ENCODE measurements at places on chromosomes 7 and 10.

DNA sequence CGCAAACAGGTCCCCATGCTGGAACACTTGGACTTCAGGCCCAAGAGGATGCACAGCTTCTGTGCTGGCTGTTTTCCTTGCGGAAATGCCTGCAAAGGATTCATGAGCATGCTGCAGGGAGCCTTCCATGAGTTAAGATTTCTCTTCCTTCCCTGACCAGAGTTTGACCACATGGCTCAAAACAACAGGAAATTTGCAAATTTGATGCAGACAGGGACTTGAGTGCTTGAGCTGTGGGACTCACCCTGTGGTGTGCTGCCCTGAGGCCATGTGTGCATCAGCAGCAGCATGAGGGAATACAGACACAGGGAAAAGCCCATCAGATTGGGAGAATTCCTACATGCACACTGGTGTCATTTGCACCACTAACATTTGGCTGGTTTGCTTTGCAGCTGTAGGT, 195.4 kb downstream of the CDC14C start:
- no peak overlapping the region for H3K27ac ChIP-seq
- no peaks in the 10 kb centered on the region for H3K36me3 ChIP-seq
- no peaks in the 10 kb centered on the region for H3K27me3 ChIP-seq
- no peaks in the 10 kb centered on the region for H3K4me1 ChIP-seq
- DNase-seq: no peak
- no peak overlapping the region for H3K4me3 ChIP-seq

- peaks cover 2% of the 10 kb centered on the region for H3K4me1 ChIP-seq
- H3K27ac ChIP-seq: no peak overlapping the region
- DNase-seq: no peak
- H3K36me3 ChIP-seq: no peaks in the 10 kb centered on the region
These were observed 17.4 kb upstream of the BAIAP2L1 start for GRCh38 chr7:98418271-98418635.

- no peak overlapping the region for H3K27ac ChIP-seq
- H3K4me3 ChIP-seq: no peak overlapping the region
- peaks cover 3% of the 10 kb centered on the region for H3K27me3 ChIP-seq
- no peaks in the 10 kb centered on the region for H3K36me3 ChIP-seq
- H3K4me1 ChIP-seq: peaks cover 13% of the 10 kb centered on the region
These were observed 187.9 kb downstream of the ZNF365 start for GRCh38 chr10:62562101-62562500.

DNA sequence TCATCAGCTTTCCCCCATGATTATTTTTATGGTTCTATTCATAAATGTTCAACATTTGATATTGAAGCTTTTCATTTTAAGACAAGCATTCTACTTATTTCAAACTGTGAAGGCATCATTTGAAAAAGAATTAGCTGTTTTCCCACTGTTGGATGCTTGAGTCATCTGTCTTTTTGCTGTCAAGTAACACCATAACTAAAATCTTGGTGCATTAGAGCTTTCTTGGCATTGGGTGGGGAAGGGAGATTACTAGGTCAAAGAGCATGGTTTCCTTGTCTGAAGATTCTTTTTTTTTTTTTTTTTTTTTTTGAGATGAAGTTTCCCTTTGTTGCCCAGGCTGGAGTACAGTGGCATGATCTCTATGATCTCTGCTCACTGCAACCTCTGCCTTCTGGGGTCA, 68.5 kb downstream of the CTBP2 start:
- H3K4me3 ChIP-seq: no peak overlapping the region
- no peak for DNase-seq
- no peaks in the 10 kb centered on the region for H3K36me3 ChIP-seq
- no peak overlapping the region for H3K27ac ChIP-seq

- no peak for DNase-seq
- peaks cover 31% of the 10 kb centered on the region for H3K27me3 ChIP-seq
- no peak overlapping the region for H3K4me3 ChIP-seq
- H3K36me3 ChIP-seq: no peaks in the 10 kb centered on the region
These were observed 46.3 kb downstream of the LBX1 start for GRCh38 chr10:101182936-101183335.

GRCh38 chr7:128860158-128861073, 2.2 kb upstream of the ATP6V1F start:
- DNase-seq: no peak
- H3K4me1 ChIP-seq: peaks cover 26% of the 10 kb centered on the region
- peaks cover 15% of the 10 kb centered on the region for H3K36me3 ChIP-seq
- H3K4me3 ChIP-seq: no peak overlapping the region
- H3K27ac ChIP-seq: no peak overlapping the region
- H3K27me3 ChIP-seq: peaks cover 3% of the 10 kb centered on the region

- no peak overlapping the region for H3K27ac ChIP-seq
- H3K4me1 ChIP-seq: peaks cover 22% of the 10 kb centered on the region
- H3K4me3 ChIP-seq: no peak overlapping the region
- no peak for DNase-seq
These were observed 3.8 kb downstream of the WIPI2 start for GRCh38 chr7:5193880-5194279.

DNA sequence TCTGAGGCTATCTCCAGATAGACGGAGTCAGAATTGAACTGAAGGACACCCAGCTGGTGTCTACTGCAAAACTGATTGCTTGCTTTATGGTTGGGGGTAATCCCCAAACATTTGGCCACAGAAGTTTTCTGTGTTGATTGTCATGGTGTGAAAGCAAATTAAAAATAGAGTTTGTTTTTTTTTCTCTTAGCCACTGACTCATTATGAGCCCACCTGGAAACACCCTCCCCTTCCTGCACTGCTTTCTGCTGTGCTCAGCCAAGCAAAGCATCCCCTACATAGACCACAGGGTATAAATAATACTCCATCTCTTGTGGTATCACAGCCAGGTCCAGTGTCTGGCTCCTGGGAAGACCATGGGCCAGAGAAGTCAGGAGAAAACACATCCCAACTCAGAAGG, 6.5 kb upstream of the VWC2 start:
- H3K27ac ChIP-seq: no peak overlapping the region
- H3K27me3 ChIP-seq: peaks cover 19% of the 10 kb centered on the region
- no peak for DNase-seq
- H3K4me3 ChIP-seq: no peak overlapping the region
- H3K36me3 ChIP-seq: no peaks in the 10 kb centered on the region
- H3K4me1 ChIP-seq: no peaks in the 10 kb centered on the region

GRCh38 chr10:67818323-67818722, 19.7 kb downstream of the DNAJC12 start:
- no peaks in the 10 kb centered on the region for H3K36me3 ChIP-seq
- peaks cover 3% of the 10 kb centered on the region for H3K27me3 ChIP-seq
- H3K4me3 ChIP-seq: no peak overlapping the region
- H3K27ac ChIP-seq: no peak overlapping the region

- DNase-seq: no peak
- H3K36me3 ChIP-seq: peaks cover 38% of the 10 kb centered on the region
- H3K27me3 ChIP-seq: no peaks in the 10 kb centered on the region
These were observed 44.0 kb downstream of the IMMP2L start for GRCh38 chr7:111518264-111518663.

GRCh38 chr10:78483641-78484040, 450.0 kb downstream of the RPS24 start:
- no peaks in the 10 kb centered on the region for H3K36me3 ChIP-seq
- no peaks in the 10 kb centered on the region for H3K4me1 ChIP-seq
- no peak overlapping the region for H3K27ac ChIP-seq
- no peak overlapping the region for H3K4me3 ChIP-seq
- H3K27me3 ChIP-seq: peaks cover 9% of the 10 kb centered on the region
- no peak for DNase-seq

- H3K27me3 ChIP-seq: no peaks in the 10 kb centered on the region
- no peak overlapping the region for H3K27ac ChIP-seq
- no peak overlapping the region for H3K4me3 ChIP-seq
- no peaks in the 10 kb centered on the region for H3K4me1 ChIP-seq
- no peaks in the 10 kb centered on the region for H3K36me3 ChIP-seq
These were observed 118.8 kb downstream of the RELN start for GRCh38 chr7:103870664-103871063.

GRCh38 chr10:106399112-106399511, 765.4 kb downstream of the SORCS1 start:
- no peak overlapping the region for H3K27ac ChIP-seq
- no peak overlapping the region for H3K4me3 ChIP-seq
- H3K36me3 ChIP-seq: no peaks in the 10 kb centered on the region

DNA sequence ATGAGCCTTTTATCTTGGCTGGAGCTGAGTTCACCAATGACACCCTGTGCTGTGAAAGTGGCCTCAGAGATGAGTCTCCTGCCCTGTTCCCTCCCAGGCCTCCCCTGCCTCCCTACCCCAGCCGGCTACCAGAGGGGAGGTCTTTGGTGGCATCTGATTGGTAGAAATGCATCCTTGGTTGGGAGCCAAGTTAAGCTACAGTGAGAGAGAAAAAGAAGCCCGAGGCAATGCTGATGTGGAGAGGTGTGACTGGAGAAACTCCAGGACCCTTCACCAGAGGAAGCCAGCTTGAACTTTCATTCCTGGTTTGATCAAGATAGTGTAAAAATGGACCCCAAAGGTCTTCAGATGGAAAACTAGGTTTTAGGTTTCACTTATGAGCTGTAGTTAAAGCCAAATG, 191.1 kb upstream of the TCF7L2 start:
- no peak overlapping the region for H3K4me3 ChIP-seq
- no peaks in the 10 kb centered on the region for H3K4me1 ChIP-seq
- H3K27me3 ChIP-seq: no peaks in the 10 kb centered on the region
- H3K36me3 ChIP-seq: peaks cover 7% of the 10 kb centered on the region
- no peak for DNase-seq

- no peaks in the 10 kb centered on the region for H3K36me3 ChIP-seq
- no peak overlapping the region for H3K27ac ChIP-seq
- no peak overlapping the region for H3K4me3 ChIP-seq
These were observed 1.4 kb downstream of the C10orf62 start for GRCh38 chr10:97590748-97591495.

GRCh38 chr10:11335167-11335652, 276.2 kb downstream of the USP6NL start:
- H3K4me3 ChIP-seq: peak overlapping the region; percentile 50
- H3K36me3 ChIP-seq: peaks cover 43% of the 10 kb centered on the region
- peaks cover 33% of the 10 kb centered on the region for H3K4me1 ChIP-seq
- H3K27me3 ChIP-seq: no peaks in the 10 kb centered on the region

DNA sequence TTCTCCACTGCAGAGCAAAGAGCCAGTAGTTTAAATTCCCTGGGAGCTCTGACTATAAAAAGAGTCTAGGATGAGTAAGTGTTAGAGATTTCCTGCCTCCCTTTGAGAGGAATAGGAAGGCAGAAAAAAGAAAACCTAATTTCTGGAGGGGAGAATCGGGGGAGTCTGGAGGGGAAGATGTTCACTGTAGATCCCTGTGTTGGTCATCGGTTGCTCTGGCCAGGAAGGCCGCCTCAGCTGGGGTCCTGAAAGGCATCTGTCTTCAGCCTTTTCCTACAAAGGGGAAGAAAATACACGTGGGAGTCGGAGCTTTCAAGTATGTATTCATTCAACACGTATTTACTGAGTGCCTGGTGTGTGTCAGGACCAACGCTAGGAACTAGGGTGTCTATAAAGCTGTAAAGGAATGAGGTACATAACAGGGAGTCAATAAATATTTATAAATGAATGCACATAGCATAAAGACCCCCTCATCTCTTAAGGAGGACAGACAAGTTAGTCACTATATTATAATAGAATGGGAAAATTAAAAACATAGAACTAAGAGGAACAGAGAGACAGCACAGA, 101.1 kb downstream of the ICA1 start:
- no peak for DNase-seq
- no peak overlapping the region for H3K27ac ChIP-seq
- H3K36me3 ChIP-seq: no peaks in the 10 kb centered on the region
- H3K27me3 ChIP-seq: no peaks in the 10 kb centered on the region
- no peak overlapping the region for H3K4me3 ChIP-seq

DNA sequence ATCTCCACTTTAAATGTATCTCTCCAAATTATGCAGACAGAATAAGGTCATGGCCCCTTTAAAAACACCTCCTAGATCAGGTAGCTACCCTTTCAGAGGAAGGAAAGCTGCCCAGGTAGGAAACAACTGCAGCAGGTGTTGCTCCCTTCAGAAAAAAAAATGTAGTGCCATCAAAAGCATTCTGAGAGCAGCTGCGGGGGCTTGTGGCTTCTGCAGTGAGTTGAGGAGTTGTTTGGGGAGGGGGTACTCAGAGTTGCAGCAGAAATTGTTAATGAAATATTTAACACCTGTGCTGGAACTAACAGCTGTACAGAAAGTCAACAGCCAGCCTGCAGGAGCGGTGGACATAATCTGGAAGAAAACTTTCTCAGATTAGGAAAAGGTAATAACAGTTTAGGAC, 24.0 kb downstream of the CDHR3 start:
- no peak for DNase-seq
- peaks cover 12% of the 10 kb centered on the region for H3K27me3 ChIP-seq
- no peaks in the 10 kb centered on the region for H3K4me1 ChIP-seq
- H3K4me3 ChIP-seq: no peak overlapping the region

- H3K4me1 ChIP-seq: peaks cover 13% of the 10 kb centered on the region
- peak overlapping the region; percentile 69 for H3K27ac ChIP-seq
- H3K36me3 ChIP-seq: no peaks in the 10 kb centered on the region
- H3K4me3 ChIP-seq: peak overlapping the region; percentile 87
- H3K27me3 ChIP-seq: peaks cover 5% of the 10 kb centered on the region
These were observed 33.5 kb upstream of the GRID1 start for GRCh38 chr10:86399879-86400704.

GRCh38 chr10:94344522-94345122, 18.1 kb downstream of the NOC3L start:
- peaks cover 71% of the 10 kb centered on the region for H3K36me3 ChIP-seq
- H3K4me3 ChIP-seq: peak overlapping the region; percentile 79
- H3K27me3 ChIP-seq: no peaks in the 10 kb centered on the region
- H3K4me1 ChIP-seq: peaks cover 31% of the 10 kb centered on the region
- peak overlapping the region; percentile 90 for H3K27ac ChIP-seq

GRCh38 chr10:99845837-99846382, 63.5 kb downstream of the ABCC2 start:
- peak; percentile 28 for DNase-seq
- peak overlapping the region; percentile 50 for H3K4me3 ChIP-seq
- no peak overlapping the region for H3K27ac ChIP-seq
- no peaks in the 10 kb centered on the region for H3K36me3 ChIP-seq
- no peaks in the 10 kb centered on the region for H3K27me3 ChIP-seq
- peaks cover 8% of the 10 kb centered on the region for H3K4me1 ChIP-seq

GRCh38 chr10:71083716-71083975, 128.7 kb upstream of the UNC5B start:
- no peaks in the 10 kb centered on the region for H3K36me3 ChIP-seq
- H3K4me3 ChIP-seq: no peak overlapping the region
- H3K4me1 ChIP-seq: no peaks in the 10 kb centered on the region
- DNase-seq: no peak
- H3K27me3 ChIP-seq: no peaks in the 10 kb centered on the region

- no peaks in the 10 kb centered on the region for H3K36me3 ChIP-seq
- no peaks in the 10 kb centered on the region for H3K4me1 ChIP-seq
- no peak overlapping the region for H3K27ac ChIP-seq
- no peak overlapping the region for H3K4me3 ChIP-seq
- peaks cover 3% of the 10 kb centered on the region for H3K27me3 ChIP-seq
These were observed 48.4 kb upstream of the MGMT start for GRCh38 chr10:129418496-129419225.

GRCh38 chr10:62618054-62618453, 186.5 kb upstream of the ADO start:
- no peaks in the 10 kb centered on the region for H3K36me3 ChIP-seq
- H3K4me1 ChIP-seq: peaks cover 28% of the 10 kb centered on the region
- DNase-seq: no peak
- H3K27ac ChIP-seq: no peak overlapping the region
- H3K4me3 ChIP-seq: no peak overlapping the region
- H3K27me3 ChIP-seq: no peaks in the 10 kb centered on the region

- no peaks in the 10 kb centered on the region for H3K36me3 ChIP-seq
- H3K4me3 ChIP-seq: no peak overlapping the region
- no peak for DNase-seq
- H3K27ac ChIP-seq: no peak overlapping the region
- H3K27me3 ChIP-seq: peaks cover 7% of the 10 kb centered on the region
These were observed 45.6 kb downstream of the JCAD start for GRCh38 chr10:30013757-30014156.
